ENCODE measurements at places on chromosomes 5 and 9.

- no peak for DNase-seq
These were observed 227.3 kb upstream of the GLRA1 start for GRCh38 chr5:152151940-152152339.

DNA sequence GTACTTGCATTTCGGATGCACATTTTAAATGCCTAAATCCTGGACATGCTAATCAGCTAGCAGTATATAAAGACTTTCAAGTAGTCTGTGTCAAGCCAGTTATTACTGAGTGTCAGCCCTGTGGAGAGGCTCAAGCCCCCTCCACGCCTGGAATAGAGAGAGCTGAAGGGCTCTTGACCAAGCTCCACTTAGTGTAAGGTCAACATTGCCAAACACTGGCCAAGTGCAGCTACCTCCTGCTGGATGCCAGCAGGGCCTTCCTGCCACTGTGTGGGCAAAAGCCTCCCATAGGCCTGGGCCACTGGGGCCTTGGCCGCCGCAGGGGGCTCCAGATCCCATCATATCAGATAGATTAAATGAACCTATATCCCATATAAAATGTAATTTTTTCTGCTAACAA, 239.4 kb upstream of the PANK3 start:
- DNase-seq = no peak

- DNase-seq = no peak
These were observed 131.8 kb downstream of the LURAP1L start for GRCh38 chr9:12906646-12907045.

DNA sequence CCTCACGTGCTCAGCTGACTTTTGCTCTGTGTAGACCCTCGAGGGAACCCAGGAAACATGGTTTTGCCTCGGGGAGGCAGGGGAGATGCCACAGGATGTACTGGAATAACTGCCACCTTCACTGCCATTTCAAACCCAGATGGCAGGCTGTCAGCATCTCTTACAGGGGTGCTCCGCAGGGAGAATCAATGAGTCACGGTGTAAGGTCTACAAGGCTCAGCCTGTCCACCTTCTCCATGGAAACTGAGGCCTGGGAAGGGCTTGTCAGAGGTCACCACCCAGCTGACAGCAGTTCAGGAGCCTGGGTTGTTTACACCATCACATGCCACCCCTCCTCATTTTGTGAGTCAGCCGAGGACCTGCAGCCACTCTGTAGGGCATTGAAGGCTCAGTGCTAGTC, 30.8 kb downstream of the DAB2IP start:
- DNase-seq = no peak

DNA sequence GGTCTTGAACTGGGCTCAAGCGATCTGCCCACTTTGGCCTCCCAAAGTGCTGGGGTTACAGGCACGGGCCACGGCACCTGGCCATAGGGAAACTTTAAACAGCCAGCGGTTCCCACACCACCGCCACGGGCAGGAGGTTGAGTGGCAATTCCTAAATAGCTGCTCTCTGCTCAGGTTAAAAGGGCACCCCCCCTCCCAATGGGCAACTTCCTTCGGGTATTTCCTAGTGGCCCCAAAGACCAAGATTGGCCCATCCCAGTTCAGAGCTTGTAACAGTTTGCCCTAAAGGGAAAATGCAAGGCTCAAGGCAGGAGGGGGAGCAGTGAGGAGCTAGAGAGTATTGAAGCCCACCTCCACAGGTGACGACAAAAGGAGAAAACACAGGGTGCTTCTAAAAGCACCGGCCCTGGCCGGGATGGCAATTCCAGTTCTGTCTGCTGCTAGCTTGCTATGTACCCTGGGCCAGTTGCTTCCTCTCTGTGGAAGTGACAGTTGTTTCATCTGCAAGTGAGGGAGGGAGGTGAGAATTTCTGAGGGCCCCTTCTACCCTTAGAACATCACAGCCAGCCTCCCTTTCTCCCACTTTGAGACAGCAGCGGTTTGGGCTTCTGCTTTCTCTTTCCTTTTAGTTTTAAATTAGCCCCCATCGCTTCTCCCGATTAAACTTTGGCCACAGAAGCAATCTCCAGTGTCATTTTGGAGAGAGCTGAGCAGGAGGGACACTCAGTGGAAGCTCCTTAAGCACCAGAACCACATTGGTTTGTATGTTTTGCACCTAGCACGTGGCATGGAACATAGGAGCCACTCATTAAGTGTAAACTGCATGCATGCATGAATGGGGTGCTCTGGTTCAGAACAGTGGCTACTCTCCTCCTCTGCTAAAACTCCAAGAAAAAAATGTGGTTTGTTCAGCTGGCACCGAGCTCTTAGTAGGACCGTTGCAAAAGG, 17.3 kb upstream of the TNIP1 start:
- no peak for DNase-seq

DNA sequence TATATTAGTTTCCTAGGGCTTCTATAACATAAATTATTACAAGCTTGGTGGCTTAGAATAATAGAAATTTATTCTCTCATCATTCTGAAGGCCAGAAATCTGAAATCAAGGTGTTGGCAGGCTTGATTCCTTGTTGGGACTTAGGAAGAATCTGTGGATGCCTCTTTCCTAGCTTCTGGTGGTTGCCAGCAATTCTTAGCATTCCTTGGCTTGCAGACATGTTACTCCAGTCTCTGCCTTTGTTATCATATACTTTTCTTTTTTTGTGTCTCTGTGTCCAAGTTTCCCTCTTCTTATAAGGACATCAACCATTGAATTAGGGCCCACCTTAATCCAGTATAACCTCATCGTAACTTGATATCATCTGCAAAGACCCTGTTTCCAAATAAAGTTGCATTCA, 31.4 kb downstream of the CTNNA1 start:
- DNase-seq = no peak

DNA sequence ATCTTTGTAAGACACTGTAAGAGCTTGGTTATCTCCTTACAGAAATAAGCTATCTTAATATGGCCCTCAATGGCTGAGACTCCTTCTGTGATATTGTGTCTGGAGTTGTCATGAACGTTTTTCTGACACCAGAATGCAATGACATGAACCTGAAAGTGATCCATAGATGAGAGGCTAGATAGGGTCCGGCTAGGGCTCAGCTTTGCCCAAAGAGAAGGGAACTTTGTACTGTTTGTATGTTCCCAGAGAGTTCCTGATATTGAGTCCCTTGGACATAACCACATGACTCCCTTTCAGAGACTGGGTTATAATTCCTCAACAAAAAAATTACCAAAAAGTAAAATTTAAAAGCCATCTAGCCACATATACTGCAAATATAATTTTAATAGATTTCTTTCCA, 575.8 kb upstream of the CLINT1 start:
- DNase-seq = no peak

GRCh38 chr5:127431977-127432585, 85.4 kb upstream of the PRRC1 start:
- no peak for DNase-seq
